CD4-positive, alpha-beta T cell treated with Interleukin-17A for 4 hours (primary cell): ENCODE measurements at places on chromosomes 6 and 20.

DNA sequence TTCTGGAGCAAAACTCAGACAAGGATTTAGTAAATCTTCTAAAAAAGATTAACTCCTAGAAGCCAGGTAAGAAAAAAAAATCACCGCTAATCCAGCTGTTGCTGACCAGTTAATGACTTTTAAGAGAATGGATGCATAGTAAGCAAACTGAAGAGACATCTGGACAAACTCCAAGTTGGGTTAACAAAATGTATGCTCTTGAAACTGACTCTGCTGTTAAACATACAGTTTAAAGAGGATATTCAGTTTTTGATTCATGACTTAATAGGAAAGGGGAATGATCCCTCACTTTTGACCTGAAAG lies 70.4 kb downstream of the PLAGL1 start:
- no peak for DNase-seq

DNA sequence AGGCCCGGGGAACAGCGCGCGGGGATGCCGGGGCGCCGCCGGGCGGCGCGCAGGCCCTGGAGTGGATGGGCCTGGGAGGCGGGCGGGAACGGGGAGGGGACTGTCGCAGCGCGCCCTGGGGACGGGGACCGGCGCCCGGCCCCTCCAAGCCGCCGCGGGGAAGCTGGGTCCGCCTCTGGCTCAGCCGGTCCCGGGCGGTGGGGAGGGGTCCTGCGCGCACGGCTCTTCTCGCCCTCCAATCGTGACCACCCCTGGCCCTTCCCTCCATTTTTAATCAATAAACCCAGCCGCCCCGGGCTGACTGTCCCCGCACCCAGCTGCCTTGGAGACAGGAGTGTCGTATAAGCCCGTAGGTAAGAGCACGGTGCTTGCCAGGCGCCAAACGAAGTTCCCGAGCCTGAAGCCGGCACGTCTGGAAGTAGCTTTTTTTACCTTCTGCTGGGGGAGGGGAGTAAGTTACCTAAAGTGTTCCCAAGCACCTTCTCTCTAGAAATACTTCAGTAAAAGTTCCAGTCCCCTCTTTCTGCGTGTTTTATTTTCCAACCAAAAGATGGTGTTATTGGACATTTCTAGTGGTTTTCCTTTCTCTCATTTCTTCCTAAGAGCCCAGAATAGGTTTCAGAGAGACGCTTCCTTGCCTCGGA lies 780 bp upstream of the TAF4 start:
- DNase-seq, result peak; percentile 63

DNA sequence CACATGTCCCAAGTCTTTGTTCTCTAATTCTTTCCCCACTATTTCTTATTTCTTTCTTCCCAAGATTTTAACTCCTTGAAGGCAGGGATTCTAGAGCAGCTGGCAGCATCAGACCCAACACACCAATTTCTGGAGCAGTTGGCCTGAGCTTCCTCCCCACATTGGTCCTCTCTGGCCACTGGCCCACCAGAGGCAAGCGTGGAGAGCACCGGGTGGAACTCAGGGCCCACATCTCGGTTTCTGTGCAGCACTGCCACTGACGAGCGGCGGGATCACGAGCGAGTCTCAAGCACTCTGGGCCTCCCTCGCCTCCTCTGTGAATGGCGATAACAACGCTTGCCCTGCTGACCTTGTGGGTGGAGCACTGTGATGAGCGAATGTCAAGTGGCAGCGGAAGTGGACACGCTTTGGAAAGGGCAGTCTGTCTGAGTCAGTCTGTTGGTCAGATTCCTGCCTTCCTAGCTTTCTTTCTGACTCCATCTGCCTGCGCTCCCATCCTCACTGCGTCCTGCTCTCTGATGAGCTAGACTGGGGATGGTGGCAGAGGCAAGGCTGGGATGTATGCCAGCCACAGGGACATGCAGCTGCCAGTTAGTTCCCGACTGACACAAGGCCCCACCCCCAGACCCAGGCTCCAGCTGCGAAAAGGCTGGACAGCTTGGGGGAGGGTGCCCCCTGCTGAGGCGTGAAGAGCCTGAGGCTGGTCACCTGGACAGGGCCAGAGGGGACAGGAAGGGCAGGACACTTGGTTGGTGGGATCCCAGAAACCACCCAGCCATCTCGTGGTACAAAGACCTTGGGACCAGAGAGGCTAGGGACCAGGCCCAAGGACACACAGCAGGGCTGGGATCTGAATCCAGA lies 4.5 kb upstream of the SPDEF start:
- peak; percentile 8 for DNase-seq

DNA sequence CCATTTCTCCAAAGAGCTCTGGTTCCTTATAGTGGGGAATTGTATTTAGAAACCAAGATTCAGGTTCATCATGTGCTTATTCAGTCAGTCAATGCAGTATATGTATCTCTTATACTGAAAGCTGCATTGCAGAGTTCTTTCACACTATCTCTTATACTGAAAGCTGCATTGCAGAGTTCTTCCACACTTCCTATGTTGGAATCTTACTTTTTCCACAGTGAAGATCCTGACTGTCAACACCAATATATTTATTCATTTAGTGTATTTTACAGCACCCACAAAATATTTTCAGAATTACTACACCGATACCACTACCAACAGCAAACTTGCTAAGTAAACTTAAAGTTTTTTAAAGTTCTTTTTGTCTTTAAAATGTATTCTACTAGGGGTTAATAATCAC lies 349.3 kb upstream of the MMS22L start:
- DNase-seq, result no peak

DNA sequence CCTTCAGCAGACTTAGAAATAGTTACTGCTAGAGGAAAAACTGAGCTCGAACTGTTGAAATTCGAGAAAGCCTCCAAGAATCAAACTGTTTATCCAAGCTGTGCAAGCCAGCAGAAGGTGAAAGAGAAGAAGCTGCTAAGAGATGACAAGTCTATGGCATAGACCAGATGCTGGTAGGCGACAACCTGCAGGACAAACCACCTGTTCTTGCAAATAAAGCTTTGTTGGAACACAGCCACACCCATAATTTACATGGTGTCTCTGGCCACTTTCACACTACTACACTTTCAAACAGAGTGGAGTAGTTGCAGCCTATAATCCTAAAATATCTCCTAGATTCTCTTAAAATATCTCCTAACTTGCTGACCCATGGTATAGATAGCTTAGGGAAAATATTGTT lies 33.3 kb downstream of the TNFRSF21 start:
- DNase-seq, result no peak

- DNase-seq, result no peak
Observed at GRCh38 chr6:115592025-115592424, 468.7 kb downstream of the FRK start.

GRCh38 chr6:33977606-33978411 lies 168.1 kb downstream of the GRM4 start:
- no peak for DNase-seq
